Astrocyte (in vitro differentiated cells and primary cell): ENCODE measurements at places on chromosomes 7 and 10. TPM values are rescaled to one million over a fixed set of nuclear protein-coding genes. Genes with fewer than 3 reads are reported as not detected.

Gene NUTM2E
- 0.50 TPM in 1 of 2 replicates, not detected in the other for total RNA-seq

GRCh38 chr10:29431711-29432110, 142.8 kb downstream of the LYZL1 start:
- H3K4me3 ChIP-seq, result no peak overlapping the region
- no peaks in the 10 kb centered on the region for H3K4me1 ChIP-seq
- no peaks in the 10 kb centered on the region for H3K36me3 ChIP-seq
- no peak for DNase-seq
- no peaks in the 10 kb centered on the region for H3K27me3 ChIP-seq

Gene HOXA6
- total RNA-seq, result not detected in 2 replicates

GRCh38 chr7:159019111-159019510, 125.6 kb downstream of the VIPR2 start:
- H3K36me3 ChIP-seq, result no peaks in the 10 kb centered on the region
- no peak overlapping the region for H3K27ac ChIP-seq
- H3K4me3 ChIP-seq, result no peak overlapping the region
- H3K27me3 ChIP-seq, result no peaks in the 10 kb centered on the region
- no peaks in the 10 kb centered on the region for H3K4me1 ChIP-seq
- no peak for DNase-seq

Gene OR6V1
- total RNA-seq, result not detected in 2 replicates

- no peaks in the 10 kb centered on the region for H3K36me3 ChIP-seq
- H3K27me3 ChIP-seq, result no peaks in the 10 kb centered on the region
Observed at GRCh38 chr7:152501506-152501905, 65.7 kb upstream of the KMT2C start.

DNA sequence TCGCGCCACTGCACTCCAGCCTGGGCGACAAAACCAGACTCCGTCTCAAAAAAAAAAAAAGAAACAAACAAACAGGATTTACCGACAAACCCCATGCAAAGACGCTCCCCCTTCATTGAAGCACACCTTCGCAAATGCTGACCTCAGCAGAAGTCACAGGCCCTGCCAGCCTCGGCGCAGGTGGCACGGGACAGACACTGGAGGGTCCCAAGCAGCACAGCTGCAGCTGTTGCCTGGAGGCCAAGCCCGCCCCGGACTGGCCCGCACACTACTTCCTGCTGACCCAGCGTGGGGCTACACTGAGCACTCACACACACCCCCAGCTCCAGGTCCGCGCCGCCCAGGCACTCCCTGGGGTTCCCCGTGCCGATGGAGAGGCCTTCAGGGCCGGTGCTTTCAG, 31.2 kb downstream of the SNX8 start:
- DNase-seq, result no peak
- H3K4me1 ChIP-seq, result peaks cover 7% of the 10 kb centered on the region
- no peak overlapping the region for H3K27ac ChIP-seq
- H3K27me3 ChIP-seq, result no peaks in the 10 kb centered on the region
- no peaks in the 10 kb centered on the region for H3K36me3 ChIP-seq

Gene SOSTDC1
- 0.14 and 0.23 TPM in 2 replicates for total RNA-seq

GRCh38 chr10:132336064-132336746, 4.2 kb downstream of the LRRC27 start:
- H3K27me3 ChIP-seq, result no peaks in the 10 kb centered on the region
- peaks cover 12% of the 10 kb centered on the region for H3K4me1 ChIP-seq
- DNase-seq, result no peak
- no peak overlapping the region for H3K4me3 ChIP-seq
- no peak overlapping the region for H3K27ac ChIP-seq

- peaks cover 17% of the 10 kb centered on the region for H3K4me1 ChIP-seq
- H3K27me3 ChIP-seq, result no peaks in the 10 kb centered on the region
- peak overlapping the region; percentile 40 for H3K4me3 ChIP-seq
- no peaks in the 10 kb centered on the region for H3K36me3 ChIP-seq
- DNase-seq, result peak; percentile 84
- peak overlapping the region; percentile 75 for H3K27ac ChIP-seq
Observed at GRCh38 chr10:58756130-58756719, 243.6 kb downstream of the BICC1 start.

GRCh38 chr7:1579481-1580421, 9.9 kb upstream of the PSMG3 start:
- no peak for DNase-seq
- no peaks in the 10 kb centered on the region for H3K4me1 ChIP-seq
- no peak overlapping the region for H3K4me3 ChIP-seq
- H3K27ac ChIP-seq, result no peak overlapping the region
- H3K36me3 ChIP-seq, result no peaks in the 10 kb centered on the region

Gene SNX10
- 5.4 and 6.3 TPM in 2 replicates for total RNA-seq

DNA sequence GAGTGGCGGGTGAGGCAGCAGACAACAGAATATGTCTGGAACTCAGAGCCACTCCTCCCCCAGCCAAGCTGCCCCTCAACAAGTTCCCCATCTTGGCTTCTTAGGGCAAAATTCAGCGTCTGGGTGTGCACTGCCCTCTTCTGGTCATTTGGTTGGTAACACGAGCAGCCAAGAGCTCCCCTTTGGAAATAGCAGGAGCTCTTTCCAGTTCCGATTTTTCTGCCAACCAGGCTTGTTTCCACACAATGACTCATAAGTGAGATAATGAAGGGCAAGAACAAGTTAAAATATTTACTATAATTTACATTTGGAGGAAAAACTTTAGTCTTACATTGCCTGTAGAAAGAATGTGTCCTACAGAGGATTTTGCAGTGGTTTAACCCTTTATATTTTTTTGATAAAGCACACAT, 70.5 kb downstream of the ADCYAP1R1 start:
- no peak overlapping the region for H3K27ac ChIP-seq
- peaks cover 12% of the 10 kb centered on the region for H3K27me3 ChIP-seq
- H3K4me1 ChIP-seq, result no peaks in the 10 kb centered on the region
- H3K4me3 ChIP-seq, result no peak overlapping the region

- no peak for DNase-seq
- peaks cover 5% of the 10 kb centered on the region for H3K4me1 ChIP-seq
- H3K27ac ChIP-seq, result no peak overlapping the region
- H3K36me3 ChIP-seq, result no peaks in the 10 kb centered on the region
Observed at GRCh38 chr10:86363184-86363832, 3.3 kb downstream of the GRID1 start.

Gene OPN4
- not detected in 2 replicates for total RNA-seq
